ENCODE measurements at places on chromosomes 4 and X. TPM values are rescaled to one million over a fixed set of nuclear protein-coding genes. Genes with fewer than 3 reads are reported as not detected.

CXCL1 gene
- 9.3 TPM for total RNA-seq

MTHFD2L gene
- total RNA-seq, result 20.1 TPM

ADGRG2 gene
- under 0.01 TPM for total RNA-seq

RTL3 gene
- not detected for total RNA-seq

SEC24D gene
- 17.8 TPM for total RNA-seq

AMTN gene
- total RNA-seq, result not detected

AFP gene
- not detected for total RNA-seq

ACE2 gene
- not detected for total RNA-seq

PCYT1B gene
- total RNA-seq, result 3.7 TPM

SLIT2 gene
- not detected for total RNA-seq

CXCL6 gene
- total RNA-seq, result not detected

SLC25A31 gene
- total RNA-seq, result not detected

USP26 gene
- total RNA-seq, result not detected

DDX53 gene
- total RNA-seq, result not detected

TMPRSS11B gene
- not detected for total RNA-seq

PABPC1L2B gene
- not detected for total RNA-seq

LIMCH1 gene
- total RNA-seq, result 0.10 TPM

PNMA6E gene
- 0.10 TPM for total RNA-seq

CORIN gene
- total RNA-seq, result 0.10 TPM

RNF150 gene
- total RNA-seq, result under 0.01 TPM

CFAP99 gene
- 0.10 TPM for total RNA-seq

TBCK gene
- 31.7 TPM for total RNA-seq

TLR10 gene
- 2.5 TPM for total RNA-seq

ADAM29 gene
- total RNA-seq, result not detected

XAGE2 gene
- not detected for total RNA-seq

ANXA10 gene
- total RNA-seq, result not detected

FABP2 gene
- not detected for total RNA-seq

TMEM31 gene
- total RNA-seq, result not detected

CASP6 gene
- 9.3 TPM for total RNA-seq

CHRNA9 gene
- total RNA-seq, result 0.42 TPM

GALNTL6 gene
- total RNA-seq, result 0.10 TPM

CNKSR2 gene
- total RNA-seq, result 15.8 TPM

SOD3 gene
- total RNA-seq, result not detected

LANCL3 gene
- total RNA-seq, result 1.2 TPM

PAGE3 gene
- not detected for total RNA-seq

SMPX gene
- total RNA-seq, result not detected

RIPPLY1 gene
- not detected for total RNA-seq

OPRPN gene
- 0.52 TPM for total RNA-seq

HSD17B13 gene
- total RNA-seq, result 1.6 TPM

APLN gene
- total RNA-seq, result not detected

CXCL3 gene
- total RNA-seq, result 46.6 TPM
